ENCODE measurements at places on chromosomes 2 and 18. TPM values are rescaled to one million over a fixed set of nuclear protein-coding genes. Genes with fewer than 3 reads are reported as not detected.

GRCh38 chr2:15829091-15829801 lies 111.1 kb upstream of the MYCN start:
- DNase-seq, result no peak

- DNase-seq, result no peak
Observed at GRCh38 chr2:135785032-135785431, 43.4 kb downstream of the UBXN4 start.

DNA sequence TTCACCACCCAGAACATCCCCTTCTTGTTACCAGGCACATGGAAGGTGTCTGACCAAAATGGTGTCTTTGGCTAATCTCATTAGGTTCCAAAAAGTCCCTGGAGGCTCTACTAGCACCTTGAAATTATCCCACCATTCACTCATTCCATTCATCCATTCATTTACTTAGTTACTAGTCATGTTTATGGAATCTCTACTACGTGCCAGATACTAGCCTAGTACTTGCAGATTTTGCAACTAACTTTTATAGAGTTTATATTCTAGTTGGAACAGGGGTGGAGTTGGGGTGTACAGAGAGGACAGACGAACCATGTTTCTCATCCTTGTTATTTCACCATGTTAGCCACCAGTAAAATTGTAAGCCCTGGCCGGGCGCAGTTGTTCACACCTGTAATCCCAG lies 4.0 kb upstream of the NOP58 start:
- no peak for DNase-seq

DNA sequence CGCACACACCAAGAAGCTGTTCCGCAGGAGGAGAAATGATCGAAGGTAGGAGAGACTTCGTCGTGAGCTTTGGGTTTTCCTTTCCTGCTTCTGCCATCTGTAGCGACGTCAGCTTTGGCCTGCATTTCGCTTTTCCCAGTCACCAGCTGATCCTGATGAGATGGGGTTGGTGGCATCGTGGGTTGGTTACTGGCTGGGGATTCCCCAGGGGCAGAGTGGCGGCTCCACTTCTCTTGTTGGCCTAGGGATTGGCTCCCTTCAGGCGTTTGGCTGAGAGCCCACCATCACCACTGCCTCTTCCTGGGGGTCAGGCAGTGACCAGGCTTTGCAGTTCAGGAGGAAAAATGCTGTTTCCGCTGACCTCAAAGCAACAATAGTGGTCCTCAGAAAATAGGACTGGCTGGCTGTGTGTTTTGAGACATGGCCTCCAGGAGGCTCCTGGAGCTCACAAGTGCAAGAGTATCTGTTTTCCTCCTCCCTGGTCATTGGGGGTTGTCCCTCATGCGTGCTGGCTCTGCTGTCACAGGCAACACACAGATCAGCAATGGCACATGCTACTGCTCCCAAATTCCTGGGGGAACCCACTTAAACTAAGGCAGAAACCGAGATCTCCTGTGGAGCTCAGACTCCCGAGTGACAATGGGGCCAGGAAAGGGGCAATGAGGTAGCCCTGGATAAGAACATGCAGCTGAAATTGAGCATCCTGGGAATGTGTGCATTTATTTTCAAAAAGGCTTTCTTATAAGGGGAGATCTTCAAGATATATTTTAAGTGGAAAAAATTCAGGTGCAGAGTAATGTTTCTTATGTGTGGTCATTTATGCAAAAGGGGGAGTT lies 173.0 kb downstream of the CTIF start:
- peak; percentile 87 for DNase-seq

DNA sequence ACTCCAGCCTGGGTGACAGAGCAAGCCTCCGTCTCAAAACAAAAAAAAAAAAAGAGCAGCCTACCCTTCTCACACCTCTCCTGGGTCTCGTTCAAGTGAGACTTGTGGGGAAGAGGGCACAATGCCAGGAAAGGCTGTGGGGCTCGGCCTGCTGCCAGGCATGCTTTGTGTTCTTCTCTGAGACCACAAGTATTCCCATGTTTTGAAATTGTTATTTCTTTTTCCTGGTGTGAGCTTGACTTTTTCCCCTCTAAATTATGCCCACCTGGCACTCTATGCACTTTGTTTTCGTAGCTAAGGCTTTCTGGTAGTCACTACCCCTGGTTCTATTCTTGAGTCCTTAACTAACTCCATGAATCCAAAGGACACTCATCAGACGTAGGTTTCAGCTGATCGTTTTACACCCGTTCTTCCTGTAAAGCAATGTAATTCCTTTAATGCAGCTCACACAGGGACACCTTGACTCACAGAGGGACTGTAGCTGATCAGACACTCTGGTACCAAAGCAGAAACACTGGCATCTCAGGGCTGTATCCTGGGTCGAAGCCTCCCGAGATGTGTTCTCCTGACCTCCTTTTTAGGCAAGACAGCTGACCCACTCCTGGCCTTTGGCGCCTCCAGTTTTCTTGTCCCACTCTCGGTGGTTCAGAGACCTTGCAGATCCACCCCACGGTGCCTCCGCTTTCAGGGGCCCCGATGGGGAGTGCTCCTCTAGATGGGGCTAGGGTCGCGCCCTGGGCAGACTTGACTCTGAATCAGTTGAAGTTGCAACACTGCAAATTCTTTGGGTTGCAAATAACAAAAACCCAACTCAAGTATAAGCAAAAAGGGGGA lies 193.3 kb upstream of the AGAP1 start:
- DNase-seq, result peak; percentile 11

DNA sequence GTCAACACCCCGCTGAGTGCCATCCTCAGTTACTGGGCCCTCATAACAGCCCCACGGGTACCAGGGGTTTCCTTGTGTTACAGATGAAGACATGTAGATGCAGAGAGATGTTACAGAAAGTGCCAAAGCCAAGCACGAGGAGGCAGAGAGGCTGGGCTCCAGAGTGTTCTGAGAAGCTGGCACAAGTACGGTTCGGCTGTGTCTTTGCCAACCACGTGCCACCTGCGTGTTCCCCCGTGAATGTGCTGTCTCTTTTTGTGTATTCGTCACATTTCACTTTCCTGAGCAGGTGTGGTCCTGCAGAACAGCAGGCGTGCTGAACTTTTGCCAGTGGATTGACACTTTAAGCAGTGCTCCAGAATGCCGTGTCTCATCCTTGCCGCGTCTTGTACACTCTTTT lies 124.6 kb downstream of the NCK2 start:
- peak; percentile 63 for DNase-seq

DNA sequence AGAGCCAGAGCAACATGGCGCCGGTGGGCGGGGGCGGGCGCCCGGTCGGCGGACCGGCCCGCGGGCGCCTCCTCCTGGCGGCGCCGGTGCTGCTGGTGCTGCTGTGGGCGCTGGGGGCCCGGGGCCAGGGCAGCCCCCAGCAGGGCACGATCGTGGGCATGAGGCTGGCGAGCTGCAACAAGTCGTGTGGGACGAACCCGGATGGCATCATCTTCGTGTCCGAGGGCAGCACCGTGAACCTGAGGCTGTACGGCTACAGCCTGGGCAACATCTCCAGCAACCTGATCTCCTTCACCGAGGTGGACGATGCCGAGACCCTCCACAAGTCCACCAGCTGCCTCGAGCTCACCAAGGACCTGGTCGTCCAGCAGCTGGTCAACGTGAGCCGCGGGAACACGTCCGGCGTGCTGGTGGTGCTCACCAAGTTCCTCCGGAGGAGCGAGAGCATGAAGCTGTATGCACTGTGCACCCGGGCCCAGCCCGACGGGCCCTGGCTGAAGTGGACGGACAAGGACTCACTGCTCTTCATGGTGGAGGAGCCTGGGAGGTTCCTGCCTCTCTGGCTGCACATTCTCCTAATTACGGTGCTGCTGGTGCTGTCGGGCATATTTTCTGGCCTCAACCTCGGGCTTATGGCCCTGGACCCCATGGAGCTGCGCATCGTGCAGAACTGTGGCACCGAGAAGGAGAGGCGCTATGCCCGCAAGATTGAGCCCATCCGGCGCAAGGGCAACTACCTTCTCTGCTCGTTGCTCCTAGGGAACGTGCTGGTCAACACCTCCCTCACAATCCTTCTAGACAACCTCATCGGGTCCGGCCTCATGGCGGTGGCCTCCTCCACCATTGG lies 507 bp downstream of the CNNM4 start:
- peak; percentile 56 for DNase-seq

DNA sequence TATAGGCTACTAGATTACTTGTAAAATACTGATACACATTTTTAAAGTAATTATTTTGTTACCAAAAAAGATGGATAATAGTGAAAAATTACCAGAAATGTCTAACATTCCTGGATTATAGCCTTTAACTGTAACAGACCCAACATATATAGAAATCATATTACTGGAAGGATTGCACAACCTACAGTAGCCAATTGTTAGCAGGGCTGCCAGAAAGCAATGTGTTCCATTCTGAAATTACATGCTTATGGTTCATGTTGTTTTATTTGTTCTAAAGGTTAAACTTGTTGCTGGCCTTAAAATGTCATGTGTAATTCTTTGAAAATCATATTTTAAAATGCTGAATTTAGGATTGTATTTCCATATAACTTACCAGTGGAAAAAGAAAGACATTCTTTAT lies 793.6 kb upstream of the ACVR2A start:
- DNase-seq, result no peak

- no peak for DNase-seq
Observed at GRCh38 chr2:149192427-149192826, 138.0 kb upstream of the LYPD6 start.

DNA sequence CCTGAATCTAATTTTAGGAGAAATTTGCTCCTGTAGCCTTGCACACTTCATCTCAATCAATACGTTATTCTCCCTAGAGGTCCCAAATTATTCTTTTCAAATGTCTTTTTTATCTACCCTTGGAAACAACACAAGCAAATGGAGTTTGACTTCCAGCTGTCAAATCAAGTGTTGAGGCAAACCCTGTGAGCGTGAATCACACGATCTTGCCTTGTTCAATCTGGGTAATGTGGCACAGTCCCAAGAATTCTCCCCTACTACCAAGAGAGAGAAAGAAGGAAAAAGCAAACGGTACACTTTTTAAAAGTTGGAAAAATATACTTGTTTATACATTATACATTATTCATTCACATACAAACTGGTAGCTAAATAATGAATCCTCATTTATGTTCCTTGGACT lies 2035.3 kb upstream of the CELF4 start:
- no peak for DNase-seq

- DNase-seq, result no peak
Observed at GRCh38 chr18:53664575-53664974, 559.9 kb downstream of the MBD2 start.

DNA sequence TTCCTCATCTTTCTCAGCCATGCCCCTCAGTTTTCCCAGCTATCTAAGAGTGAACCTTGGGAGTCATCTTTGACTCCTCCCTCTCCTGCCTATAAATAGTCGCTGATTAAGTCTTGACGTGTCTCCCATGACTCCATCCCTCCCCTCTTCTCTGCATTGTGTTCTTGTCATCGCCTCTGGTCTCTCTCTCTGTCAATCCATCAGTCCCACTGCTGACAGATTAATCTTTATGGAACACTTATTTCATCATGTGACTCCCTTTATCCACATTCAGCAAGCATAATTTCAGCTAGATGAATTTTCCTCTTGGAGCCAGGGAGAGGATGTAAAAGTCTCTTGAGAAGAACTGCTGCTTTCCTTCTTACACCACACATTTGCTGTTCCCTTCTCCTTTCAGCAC lies 9.4 kb downstream of the ADAM23 start:
- DNase-seq, result no peak

DNA sequence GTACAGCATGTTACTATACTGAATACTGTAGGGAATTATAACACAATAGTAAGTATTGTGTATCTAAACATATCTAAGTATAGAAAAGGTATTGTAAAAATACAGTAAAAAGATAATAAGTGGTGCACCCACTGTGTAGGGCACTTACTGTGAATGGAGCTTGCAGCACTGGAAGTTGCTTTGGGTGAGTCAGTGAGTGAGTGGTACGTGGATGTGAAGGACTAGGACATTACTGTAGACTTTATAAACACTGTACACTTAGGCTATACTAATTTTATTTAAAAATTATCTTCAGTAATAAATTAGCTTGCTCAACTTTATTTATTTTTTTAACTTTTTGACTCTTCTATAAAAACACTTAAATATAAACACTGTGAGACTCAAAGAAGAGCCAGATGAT lies 82.6 kb downstream of the MTA3 start:
- DNase-seq, result no peak

GRCh38 chr2:182652326-182652725 lies 63.7 kb upstream of the DNAJC10 start:
- no peak for DNase-seq

GRCh38 chr18:13548966-13549879 lies 177.1 kb downstream of the FAM210A start:
- DNase-seq, result peak; percentile 59

DNA sequence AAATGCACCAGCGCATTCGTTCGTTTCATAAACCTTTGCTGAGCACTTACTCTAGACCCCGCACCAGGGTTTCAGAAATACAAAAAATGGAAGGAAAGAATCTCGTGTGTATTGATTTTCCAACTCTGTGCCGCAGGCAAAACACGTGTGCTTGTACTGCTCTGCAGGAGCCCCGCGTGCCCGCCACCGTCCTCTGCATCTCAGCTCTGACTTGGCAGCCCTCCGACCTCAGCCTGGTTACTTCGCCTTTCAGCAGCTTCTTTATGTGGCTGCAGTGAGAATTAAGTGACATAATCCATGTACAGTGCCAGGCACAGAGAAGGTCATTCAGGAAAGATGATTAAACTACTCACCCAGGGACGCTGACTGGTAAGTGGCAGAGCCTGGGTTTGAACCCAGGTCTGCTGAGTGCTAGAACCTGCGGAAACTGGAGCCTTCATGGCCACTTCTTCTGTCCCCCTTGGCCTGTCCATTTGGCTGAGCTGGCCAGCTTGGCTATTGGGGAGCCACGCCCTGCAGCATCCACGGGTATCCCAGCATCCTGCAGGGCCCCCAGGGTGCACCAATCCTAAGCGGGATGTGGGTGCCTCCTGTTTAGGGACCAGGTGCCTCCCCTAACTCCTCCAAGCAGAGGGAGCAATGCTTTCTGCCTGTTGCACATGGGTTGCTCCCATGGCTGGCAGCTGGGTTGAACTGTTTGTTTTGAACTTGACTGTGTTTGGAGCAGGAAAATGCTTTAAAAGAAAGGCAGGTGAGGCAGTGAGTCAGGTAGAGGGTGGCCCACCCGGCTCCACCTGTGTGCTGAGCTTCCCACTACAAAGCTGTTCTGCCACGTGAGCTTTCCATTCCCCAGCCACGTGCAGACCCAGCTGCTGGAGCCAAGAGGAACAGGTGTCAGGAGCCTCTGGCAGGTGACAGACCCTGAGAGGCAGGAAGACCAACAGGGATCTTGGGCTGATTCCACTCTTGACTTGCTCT lies 34.3 kb downstream of the INHBB start:
- DNase-seq, result peak; percentile 8

- peak; percentile 3 for DNase-seq
Observed at GRCh38 chr18:58618822-58619595, 9.9 kb downstream of the ALPK2 start.

GRCh38 chr2:127515383-127515915 lies 10.8 kb downstream of the IWS1 start:
- DNase-seq, result no peak

Gene PFN4
- total RNA-seq, result not detected

Gene C2orf69
- 5.6 TPM for total RNA-seq

Gene BAZ2B
- total RNA-seq, result 28.8 TPM

Gene TBR1
- not detected for total RNA-seq

Gene ALPI
- total RNA-seq, result not detected

Gene ACADL
- total RNA-seq, result not detected

Gene GAREM2
- 12.8 TPM for total RNA-seq
